ENCODE measurements at places on chromosomes 7 and 10.

DNA sequence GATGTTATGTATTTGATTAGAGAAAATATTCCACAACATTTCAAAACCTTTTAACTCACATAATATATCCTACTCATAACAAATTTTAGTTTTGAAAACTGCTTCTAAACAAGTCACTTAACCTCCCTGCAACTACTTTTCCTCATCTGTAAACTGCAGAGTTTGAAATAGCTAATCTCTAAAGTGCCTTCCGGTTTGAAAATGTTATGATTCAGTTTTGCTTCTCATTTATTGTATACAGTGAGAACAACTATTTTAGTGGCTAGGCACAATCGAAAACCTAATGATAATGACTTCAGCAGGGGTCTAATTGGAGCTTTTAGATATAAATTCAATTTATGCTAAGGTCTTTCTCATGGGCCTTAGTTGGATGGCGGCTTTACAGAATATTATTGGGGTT, 30.7 kb upstream of the TEX47 start:
- no peak for DNase-seq

- DNase-seq = peak; percentile 55
Measured at GRCh38 chr10:69835875-69836730, 34.4 kb downstream of the COL13A1 start.

DNA sequence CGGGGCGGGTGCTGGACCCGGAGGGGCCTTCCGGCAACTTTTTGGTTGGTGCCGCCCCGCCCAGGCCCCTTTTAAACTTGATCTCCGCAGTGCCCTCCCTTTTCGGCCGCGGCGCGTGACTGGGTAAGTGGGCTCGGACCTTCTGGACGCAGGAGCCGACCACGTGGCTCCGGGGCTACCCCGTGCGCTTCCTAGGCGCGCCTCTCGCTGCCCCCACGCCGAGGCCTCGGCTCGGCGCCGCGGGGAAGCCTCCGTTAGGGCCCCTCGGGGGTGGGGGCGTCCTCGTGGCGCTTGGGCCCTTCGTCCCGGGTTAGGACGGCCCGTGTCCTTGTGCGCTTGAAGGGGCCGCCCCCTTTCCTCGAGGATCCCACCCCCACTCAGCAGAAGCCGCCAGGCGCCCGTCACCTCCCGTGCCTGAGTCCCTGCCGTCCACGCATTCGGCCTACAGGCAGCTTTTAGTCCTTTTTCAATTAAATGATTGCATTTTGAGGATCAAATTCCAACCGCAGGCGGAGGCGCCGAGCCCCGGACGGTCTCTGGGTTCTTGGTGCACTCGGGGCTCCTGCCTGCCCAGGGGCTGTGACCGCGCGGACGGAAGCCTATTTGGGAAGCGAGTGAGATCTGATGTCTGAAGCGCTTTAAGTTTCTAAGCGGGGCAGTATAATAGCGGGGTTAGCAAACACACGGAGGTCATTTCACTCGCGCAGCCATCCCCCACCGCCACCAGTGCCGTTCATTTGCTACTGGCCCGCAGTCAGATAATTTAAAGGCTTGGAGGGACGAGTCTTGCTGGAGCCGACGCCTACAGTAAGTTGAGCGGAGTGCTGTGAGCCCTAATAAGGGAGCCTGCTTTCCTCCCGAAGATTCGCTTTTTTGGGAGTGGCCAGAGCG, 31.8 kb upstream of the TOMM7 start:
- peak; percentile 77 for DNase-seq

DNA sequence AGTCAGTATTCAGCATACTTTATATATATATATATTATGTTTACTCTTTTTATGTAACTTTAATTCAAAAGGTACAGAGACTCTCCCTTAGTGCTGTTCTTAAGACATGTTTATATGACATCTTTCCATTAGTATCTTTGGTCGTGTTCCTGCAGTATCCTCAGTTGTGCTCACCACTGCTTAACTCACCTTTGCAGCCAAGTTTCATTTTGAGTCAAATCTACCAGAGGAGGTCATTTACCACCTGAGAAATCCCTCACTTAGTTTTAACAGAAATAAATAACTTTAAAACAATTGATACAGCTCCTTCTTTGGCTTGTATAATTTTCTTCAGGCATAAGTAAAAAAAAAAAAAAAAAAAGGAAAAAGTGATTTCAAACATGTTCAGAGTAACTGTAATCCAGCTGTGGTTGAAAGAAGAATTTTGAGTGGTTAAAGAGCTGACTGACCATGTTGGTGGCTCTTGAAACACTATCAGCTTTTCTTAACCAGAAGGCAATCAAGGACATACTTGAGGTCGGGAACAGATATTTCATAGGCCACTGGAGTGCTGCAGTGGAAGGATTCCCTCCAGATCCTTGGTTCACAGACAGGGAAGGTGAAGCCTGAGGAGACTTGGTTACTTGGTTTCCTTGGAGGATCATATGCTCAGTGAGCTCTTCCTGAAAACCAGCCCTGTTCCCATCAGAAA, 116.8 kb downstream of the AUTS2 start:
- DNase-seq = no peak

DNA sequence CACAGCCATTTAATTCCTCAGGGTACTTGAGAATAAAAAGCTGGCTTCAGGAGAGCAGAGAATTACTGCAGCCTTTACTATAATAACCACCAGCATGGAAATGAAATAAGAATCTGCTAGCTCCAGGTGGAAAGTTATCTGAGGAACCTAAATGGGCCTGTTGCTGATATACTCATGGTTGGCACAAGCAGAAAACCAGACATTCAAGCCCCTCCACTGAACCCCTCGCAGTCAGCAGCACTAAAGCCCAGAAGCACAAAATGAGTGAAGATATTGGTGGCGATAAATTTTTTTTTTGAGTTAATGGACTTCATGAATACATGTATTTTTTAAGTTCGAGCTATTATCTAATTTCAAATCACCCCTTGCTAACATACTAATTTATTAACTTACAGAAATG, 303.9 kb upstream of the NRP1 start:
- no peak for DNase-seq

- DNase-seq = no peak
Measured at GRCh38 chr10:132308587-132309470, 1.1 kb upstream of the STK32C start.

DNA sequence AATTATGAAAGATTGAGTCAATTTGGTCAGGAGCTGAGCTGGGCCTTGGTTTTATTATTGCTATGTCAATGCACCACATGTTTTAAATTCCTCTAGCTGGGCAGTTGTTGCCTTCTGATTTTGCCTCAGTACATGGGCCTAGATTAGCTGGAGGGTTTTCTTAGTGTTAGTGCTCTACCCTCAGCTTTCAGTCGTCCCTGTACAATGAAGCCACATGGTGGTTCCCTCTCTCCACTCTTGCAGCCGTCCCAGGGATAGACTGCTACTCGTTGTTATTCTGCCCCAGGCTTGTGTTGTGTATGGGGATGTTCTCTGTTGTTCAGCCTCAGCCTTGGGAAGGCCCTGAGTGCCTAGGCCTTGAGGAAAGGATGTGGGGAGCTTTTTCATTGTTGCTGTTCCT, 37.0 kb downstream of the NHLRC2 start:
- no peak for DNase-seq

- DNase-seq = no peak
Measured at GRCh38 chr10:36391405-36391804, 734.0 kb upstream of the ANKRD30A start.

- DNase-seq = no peak
Measured at GRCh38 chr7:92614660-92615174, 24.5 kb upstream of the FAM133B start.

- DNase-seq = no peak
Measured at GRCh38 chr7:36409180-36409579, 19.5 kb downstream of the ANLN start.

GRCh38 chr7:139588632-139589031, 65.1 kb downstream of the CLEC2L start:
- no peak for DNase-seq

DNA sequence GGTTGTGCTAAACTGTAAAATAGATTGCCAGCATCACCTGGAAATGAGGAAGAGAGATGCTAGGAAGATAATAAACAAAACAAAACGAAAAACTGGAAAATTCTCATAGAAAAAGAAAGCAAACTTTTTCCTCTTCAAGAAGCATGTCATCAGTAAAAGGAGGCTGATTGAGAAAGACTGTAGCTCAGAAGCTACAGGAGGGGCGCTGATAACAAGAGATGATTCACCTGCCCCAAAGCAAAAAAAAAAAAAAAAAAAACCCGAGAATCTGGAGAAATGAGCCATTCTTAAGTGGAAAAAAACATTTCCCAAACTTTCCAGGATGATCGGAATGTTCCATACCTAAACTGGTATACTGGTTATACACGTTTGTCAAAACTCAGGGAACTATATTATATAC, 130.5 kb upstream of the C1QL3 start:
- no peak for DNase-seq

GRCh38 chr7:92306153-92306552, 60.4 kb downstream of the ANKIB1 start:
- no peak for DNase-seq

- DNase-seq = no peak
Measured at GRCh38 chr10:131531265-131532190, 220.0 kb upstream of the TCERG1L start.

- no peak for DNase-seq
Measured at GRCh38 chr7:112763996-112764395, 26.2 kb downstream of the TMEM168 start.

DNA sequence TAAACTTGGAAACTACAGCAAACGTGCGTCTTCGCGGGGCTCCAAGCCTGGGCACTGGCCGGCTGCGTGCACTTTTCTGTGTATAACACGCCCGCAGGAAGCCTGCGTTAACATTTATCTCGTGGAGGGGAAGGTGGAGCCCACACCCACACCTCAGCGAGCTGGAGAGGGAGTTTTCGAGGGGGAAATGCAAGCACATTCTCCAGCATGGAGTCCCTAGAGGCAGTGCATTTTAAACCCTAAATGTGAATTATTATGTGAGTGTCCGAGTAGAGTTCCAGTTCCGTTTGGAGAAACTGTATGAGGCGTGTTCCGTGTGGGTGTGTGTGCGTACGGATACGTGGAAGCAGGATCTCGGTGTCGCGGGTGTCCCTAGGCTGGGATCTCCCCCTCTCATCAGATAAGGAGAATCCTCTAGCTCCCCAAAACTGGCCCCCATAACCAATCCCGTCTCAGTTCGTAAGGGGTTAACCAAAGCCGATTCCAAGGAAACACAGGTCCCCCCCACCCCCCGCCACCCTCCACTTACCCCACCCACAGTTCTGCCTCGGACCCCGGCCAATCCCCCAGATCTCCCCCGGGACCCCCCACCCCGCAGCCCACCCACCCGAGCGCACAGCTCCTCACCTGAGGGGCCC, 403 bp downstream of the CDK6 start:
- no peak for DNase-seq

- DNase-seq = no peak
Measured at GRCh38 chr10:74439213-74439612, 288.2 kb downstream of the ADK start.

DNA sequence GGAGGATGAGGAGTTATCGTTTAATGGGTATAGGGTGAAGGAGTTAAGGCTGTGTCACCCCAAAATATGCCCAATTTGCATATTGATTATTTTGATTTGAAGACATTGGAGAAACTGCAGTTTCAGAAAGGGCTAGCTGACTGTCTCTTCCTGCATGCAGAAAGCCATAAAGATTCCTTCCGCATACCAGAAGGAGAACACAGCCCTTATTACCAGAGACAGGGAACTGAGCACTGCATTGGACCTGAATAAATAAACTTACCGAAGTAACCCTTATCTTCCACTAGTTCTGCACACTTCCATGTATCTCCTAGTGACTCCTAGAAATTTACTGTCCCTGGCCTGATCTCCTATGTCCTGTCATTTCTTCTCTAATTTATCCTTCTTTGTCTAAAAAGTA, 821.9 kb upstream of the AUTS2 start:
- DNase-seq = peak; percentile 13

DNA sequence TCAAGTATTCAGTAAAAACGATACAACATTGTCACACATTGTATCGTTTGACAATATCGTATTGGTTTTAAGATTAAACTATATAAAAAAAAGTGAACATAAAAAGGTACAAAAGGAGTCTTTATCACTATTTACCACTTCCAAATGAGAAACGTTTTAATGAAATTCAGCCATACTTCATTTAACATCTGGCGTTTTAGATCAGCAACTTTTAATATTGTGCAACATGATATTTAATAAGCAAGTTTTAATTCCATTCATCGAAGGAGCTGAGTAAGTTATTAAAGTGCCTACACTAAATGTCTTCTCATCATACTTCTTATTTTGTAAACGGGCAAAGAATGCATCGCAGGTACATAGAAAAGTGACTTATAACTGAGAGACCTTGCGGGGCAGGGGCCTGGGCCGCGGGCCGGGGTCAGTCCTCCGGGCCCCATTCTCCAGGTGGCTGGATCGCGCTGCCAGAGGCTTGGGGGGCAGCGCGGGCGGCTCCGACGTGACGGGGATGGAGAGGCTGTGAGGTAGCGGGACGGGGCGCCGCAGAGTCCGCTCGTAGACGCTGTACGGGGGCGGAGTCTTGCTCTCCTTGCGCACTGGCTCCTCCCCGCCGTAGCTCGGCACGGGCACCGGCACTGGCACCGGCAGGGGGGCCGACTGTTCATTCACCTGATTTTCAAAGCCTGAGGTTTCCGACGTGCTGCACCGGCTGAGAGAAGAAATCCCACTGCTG, 165.8 kb upstream of the IMMP2L start:
- no peak for DNase-seq

DNA sequence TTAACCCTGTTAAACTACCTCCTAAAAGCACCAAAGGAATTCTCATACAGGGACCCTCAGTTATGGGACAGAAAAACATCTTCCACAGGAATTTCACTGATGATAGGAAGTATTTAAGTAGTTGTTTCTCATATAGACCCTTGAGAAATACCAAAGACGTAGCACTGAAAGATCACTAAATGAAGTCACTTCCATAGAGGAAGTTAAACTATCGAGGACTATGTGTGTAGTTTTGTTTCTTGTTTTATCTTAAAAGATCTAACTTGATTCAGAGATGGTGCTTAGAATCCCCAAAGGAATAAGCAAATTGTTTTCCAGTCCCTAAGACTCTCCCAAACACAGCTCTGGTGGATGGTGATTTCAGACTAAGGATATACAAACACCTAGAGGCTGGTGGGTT, 94.8 kb upstream of the AFAP1L2 start:
- no peak for DNase-seq

DNA sequence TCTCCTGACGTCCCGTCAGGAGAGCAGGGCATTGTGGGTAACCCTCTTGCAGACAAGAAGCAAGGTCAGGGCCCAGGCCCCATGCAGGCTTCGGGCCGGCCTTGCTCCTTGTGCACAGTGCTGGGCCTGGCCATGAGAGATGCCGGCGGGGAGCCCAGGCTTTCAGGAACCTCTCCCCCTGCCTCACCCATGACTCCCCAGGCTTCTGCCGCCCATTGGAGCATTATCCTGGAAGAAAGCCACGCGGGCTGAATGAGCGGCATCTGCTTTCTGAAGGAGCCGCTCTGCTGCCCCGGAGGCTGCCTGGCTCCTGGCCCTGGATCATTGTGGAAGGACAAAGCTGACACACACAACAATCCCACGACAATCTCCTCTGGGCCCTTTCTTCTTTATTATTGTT, 233.5 kb downstream of the TCF7L2 start:
- DNase-seq = no peak

- DNase-seq = no peak
Measured at GRCh38 chr10:58087896-58088295, 179.8 kb downstream of the IPMK start.

- peak; percentile 1 for DNase-seq
Measured at GRCh38 chr10:68792115-68792514, 35.2 kb upstream of the STOX1 start.

- DNase-seq = no peak
Measured at GRCh38 chr7:133345690-133346421, 93.0 kb downstream of the EXOC4 start.
